LoVo (cell line): ENCODE measurements at places on chromosomes 3 and 15.

- DNase-seq: no peak
Measured at GRCh38 chr3:34198309-34198708, 399.9 kb downstream of the PDCD6IP start.

GRCh38 chr15:57752436-57752835 lies 45.9 kb downstream of the POLR2M start:
- no peak for DNase-seq

DNA sequence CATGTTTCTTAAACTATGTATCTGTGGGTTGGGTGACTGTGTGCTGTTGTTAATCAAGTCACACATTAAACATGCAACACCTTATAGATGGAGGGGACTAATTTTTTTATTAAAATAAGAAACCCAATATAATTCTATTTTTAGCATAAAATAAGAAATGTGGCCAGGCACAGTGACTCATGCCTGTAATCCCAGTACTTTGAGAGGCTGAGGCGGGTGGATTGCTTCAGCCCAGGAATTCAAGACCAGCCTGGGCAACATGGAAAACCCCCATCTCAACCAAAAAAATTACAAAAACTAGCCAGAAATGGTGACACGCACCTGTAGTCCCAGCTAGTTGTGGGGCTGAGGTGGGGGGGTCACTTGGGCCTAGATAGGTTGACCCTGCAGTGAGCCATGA lies 1021.0 kb downstream of the EPHA3 start:
- DNase-seq: no peak

GRCh38 chr3:74630602-74631001 lies 16.1 kb upstream of the CNTN3 start:
- DNase-seq: no peak

DNA sequence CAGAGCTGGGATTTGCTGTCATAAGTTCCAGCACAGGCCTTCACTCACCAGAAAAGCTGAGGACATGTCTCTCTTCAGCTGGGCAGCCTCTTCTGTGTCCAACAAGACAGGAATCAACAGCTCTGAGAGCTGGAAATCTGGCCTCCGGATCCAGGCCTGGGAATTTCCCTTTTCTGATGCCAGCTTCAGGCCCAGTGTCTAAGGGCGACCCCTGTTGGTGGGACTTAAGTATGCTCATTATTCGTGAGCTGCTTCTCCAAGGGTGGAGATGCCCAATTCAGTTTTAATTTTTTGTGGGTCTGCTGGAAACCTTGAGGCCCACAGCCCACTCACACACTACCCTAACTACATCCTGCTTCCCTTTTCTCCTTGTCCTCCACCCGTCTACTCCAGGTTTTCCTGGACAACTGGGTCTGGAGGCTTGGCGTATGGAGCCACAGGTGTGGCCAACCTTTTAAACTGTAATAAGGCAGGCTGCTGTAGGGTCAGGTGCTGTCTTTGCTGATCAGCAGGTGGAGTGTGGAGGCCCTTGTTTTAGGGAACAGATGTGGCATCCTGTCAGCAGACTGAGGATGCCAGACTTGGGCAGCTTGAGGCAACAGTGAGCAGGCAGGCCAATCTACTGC lies 2.6 kb upstream of the CEMIP start:
- peak; percentile 76 for DNase-seq

- DNase-seq: peak; percentile 20
Measured at GRCh38 chr15:60228101-60228500, 169.7 kb downstream of the ANXA2 start.

DNA sequence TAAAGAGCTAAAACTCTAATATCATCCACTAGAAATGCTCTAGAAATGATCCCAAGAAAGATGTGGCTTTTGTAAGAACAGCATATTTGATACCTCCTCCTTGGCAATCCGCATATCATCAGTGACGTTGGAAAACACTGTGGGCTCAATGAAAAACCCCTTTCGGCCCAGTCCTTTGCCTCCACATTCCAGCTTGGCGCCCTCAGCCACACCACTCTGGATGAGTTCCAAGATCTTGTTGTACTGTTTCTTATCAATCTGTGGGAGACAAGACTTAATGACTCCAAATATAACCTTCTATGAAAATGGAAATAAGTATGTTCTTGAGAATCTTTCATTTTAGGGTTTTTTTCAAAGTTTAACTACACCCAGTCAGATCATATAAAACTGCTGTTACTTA lies 103.6 kb downstream of the ALDH1A2 start:
- DNase-seq: no peak

DNA sequence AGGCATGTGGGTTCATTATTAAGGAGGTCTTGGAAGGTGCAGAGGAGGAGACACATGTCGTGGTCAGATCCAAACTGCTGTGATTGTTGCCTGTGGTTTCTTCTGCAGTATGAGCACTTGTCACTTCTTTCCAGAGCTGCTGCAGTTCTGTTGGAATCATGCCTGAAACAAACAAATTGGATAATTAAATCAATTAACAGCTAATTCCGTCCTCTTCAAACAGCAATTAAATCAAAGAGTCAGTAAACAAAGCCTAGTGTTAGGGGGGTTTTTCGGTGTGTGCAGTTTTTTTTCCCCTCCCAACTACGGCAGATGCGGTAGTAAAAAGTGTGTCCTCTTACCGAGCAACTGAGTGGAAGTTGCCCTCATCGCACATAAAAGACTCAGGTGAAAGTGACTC lies 542.2 kb downstream of the FOXP1 start:
- DNase-seq: no peak

- DNase-seq: peak; percentile 55
Measured at GRCh38 chr15:42826251-42826890, 89.4 kb upstream of the CDAN1 start.

DNA sequence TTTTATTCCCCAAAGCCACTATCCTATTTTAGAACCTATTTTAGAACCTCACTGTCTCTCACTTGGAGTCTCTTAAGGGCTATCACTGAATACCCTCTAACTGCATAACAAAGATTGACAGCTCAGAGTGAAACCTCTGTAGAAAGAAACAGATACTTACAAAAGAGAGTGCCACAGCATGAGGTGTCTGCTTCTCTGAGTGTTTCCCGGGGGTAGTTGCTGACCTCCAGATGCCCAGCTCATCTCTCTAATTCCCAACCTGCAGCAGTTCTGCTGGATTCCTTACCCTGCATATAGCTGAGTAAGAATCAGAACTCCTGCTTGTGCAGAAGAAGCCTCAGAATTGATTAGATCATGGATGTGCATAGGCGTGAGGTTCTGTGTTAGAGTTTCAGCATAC lies 34.5 kb downstream of the P3H2 start:
- no peak for DNase-seq

DNA sequence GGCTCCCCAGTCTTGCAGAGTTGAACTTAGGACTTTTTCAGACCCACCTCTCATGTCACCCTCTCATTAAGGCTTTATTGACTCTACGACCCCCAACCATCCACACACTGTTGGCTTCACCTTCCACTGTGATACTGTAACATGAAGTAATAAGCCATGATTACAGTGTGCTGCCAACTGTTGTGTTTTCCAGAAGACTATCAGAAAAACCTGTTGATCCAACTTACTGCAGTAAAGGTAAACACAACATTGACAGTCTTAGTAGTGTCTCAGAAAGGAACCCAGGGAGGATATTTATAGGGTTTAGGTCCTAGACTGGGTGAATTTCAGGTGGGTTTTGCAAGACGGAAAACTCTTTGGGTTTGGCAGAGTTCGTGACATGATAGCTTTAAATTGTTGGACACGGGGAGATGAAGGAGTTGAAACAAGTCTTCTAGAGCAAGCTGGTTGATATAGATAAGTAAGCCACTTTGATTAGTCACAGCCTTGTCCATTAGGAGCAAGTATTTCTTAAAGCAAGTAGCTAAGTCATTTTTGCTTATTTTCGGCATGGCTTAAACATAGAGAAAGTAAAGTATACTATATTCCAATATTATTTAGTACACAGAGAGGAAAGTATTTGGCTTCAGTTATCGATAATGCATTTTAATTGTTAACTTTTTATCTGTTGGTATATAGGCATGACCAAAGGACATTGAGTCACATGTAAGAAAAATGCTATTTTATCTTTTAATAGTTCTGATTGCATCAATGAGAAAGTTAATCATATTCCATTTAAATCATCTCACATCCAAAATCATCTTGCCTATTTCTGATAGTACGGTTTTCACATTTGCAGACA lies 2.4 kb upstream of the COL6A5 start:
- no peak for DNase-seq

DNA sequence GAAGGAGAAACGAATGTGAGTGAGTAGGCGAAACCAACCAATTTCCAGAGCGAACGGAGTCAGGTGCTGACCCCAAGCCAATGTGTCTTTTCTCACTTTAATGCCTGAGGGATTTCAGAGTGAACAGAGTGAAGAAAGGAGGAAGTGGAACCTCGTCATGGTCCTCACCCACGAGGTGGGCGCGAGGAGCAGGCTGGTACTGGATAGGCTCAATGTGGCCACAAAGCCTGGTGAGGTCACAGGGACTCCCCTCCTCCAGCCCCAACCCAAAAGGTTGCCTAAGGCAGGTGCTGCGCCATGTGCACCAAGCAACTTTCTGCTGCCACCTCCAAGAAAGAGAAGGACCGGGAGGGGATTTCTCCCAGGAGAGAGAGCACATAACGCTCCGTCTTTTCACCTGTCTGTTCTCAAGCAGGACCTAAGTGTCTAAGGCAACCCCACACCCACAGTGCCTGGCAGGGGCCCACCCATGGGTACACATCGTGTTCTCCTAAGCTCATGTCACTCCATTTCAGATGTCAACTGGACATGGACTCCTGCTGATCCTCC lies 3.8 kb downstream of the NRROS start:
- DNase-seq: no peak

GRCh38 chr3:107344722-107345121 lies 32.5 kb upstream of the CCDC54 start:
- no peak for DNase-seq

GRCh38 chr15:55897560-55898336 lies 95.7 kb downstream of the NEDD4 start:
- peak; percentile 73 for DNase-seq

GRCh38 chr3:177811112-177811511 lies 613.8 kb upstream of the TBL1XR1 start:
- DNase-seq: no peak

DNA sequence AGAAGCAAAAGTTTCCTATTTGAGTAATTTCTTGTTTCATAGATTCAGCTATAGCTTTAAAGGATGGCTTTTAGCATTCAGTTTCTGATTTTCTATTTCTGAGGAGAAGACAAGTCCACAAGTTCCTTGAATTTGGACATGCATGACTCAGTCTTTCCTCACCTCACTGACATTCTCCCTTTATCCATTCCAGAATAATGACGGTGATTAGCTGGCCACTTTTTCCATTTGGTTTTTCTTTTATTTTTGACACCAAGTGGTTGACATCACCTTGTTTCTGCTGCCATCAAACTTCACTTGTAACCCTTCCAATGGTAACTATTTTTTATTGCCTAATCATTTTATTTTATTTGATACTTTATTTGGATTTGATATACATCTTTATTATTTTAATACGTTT lies 404.4 kb upstream of the KCNMB2 start:
- DNase-seq: no peak

DNA sequence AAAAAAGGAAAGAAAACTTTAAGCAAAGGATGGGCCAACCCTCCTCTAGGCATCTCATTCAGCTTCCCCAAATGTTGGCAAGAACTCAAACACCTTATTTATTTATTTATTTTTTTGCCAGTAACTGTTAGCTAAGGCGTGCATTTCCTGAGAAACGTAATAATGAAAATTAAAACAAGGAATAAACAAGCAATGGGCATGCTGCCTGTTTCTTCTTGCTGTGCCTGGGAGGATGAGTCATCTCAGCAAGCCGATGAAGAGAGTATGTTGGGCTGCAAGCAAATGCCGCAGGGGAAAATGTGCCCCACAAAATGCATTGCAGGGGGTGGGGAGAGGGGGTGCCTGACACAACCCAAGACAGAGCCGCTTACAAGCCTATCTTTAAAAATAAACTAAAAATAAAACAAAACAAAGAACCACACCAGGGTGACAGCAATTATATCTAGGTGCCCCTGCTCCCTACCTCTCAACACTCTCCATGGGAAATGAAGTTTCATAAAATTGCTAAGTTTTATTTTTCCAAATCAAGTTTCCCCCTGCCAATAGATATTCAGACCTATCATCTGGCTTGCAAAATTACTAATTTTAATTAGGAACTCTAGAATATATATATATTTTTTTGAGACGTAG lies 40.3 kb downstream of the EIF4E3 start:
- DNase-seq: no peak

GRCh38 chr15:49423021-49423420 lies at the start of gene FGF7:
FGF7 (plus strand) TSS chr15:49423242; CDS start chr15:49424298, 1,056 bp downstream.
- DNase-seq: no peak

DNA sequence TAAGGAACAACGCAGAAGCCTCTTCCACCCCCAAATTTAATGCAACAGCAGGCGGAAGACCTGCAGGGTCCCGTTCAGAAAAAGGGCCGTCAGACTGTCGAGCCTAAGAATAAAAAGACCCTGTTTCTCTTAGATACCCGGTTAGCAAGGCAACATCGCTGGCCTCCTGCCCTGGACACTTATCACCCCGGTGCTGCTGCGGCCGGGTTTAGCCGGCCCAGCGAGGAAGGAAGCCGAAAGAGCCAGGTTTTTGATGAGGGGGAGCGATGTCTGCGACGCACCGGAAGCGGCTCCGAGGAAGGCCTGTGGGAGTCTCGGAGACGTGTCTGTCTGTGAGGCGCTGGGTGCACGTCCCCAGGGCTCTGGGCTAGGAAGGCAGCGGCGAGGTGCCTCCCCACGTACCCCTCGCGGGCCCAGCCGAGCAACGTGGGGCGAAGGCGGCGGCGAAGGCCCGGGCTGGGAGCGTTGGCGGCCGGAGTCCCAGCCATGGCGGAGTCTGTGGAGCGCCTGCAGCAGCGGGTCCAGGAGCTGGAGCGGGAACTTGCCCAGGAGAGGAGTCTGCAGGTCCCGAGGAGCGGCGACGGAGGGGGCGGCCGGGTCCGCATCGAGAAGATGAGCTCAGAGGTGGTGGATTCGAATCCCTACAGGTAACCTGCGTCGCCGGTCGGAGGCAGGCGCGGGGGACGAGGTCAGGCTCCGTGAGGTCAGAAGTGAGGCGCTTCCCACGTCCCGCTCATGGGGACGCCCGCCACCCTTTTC lies at the start of gene UBA5:
UBA5 (plus strand) TSS at position 278 of the 759 bp plus-strand sequence; CDS start at position 487, 209 bp downstream.
- peak; percentile 50 for DNase-seq

DNA sequence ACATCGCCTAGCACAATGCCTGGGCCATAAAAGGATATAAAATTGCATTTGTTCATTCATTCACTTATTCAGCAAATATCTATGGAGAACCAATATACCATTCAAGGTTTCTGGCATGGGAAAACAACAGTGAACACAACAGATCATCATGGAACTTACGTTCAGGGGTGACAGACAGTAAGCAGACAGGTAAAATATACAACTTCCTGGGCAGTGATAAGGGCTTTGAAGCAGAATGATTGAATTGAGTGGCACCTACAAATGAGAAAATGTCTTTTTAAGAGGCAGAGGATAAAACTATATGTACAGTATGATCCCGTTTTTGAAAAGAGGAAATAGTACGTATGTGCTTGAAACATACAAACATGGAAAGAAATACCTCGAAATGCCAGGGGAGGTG lies 39.2 kb downstream of the CMTM7 start:
- DNase-seq: no peak
